ENCODE measurements at places on chromosomes 1 and 21.
A peak's percentile ranks its signal among the peaks of the same experiment; 100 is the strongest.

DNA sequence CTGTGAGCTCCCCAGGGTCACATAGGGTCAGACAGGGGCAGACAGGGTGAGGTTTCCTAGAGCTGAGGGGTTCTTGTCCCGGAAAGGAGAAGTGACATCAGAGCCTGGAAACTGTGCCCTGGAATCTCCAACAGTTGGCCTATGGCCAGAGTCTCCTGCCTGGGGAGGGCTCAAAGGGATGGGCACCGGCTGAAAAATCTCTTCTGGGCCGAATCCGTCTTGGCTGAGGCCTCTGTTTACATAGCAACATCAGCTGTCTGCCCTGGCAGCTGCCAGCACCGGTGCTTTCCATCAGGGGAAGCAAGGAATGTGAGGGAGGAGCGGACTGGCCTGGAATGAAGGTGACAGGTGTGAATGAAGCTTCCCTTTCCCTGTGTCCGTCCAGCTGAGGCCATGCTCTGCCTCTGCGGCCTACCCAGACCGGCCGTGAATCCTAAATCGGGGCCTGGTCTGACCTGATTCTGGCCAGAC, 30.7 kb downstream of the VASH2 start:
- no peak for DNase-seq

DNA sequence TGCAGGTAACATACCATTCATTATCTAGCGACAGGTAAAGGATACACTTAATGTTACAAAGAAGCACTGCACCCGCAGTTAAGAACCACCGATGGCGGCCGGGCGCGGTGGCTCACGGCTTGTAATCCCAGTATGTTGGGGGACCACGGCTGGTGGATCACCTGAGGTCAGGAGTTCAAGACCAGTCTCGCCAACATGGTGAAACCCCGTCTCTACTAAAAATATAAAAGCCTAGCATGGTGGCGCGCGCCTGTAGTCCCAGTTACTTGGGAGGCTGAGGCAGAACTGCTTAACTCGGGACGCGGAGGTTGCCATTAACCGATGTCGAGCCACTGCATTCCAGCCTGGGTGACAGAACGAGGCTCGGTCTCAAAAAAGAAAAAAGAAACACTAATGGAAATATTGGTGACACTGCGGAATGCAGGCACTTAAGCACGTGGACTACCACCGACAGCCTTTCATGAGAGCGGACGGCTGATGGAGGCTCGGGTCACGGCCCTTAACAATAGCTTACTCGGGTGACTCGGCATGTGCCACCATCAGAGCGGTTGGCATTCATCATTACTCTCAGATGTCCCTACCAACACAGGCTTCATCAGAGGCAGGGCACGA, 542 bp downstream of the GAS5 start:
- DNase-seq = no peak

DNA sequence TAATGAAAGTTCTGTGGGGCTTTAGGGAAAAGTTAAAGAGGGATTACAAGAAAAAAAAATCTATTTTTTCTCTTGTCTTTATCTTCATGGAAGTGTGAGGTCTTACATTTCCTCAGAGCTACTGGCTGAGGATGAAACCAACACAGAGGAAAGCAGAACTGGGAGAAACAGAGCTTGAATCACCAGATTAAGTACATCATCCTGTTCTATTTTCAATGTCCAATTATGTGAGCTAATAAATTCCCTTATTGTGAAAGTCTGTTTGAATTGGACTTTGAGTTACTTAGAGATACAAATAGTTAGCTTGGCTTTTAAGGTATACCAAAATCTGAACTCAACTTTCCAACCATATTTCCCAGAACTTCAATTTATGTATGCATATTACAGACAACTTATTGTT, 69.2 kb downstream of the LPGAT1 start:
- no peak for DNase-seq

DNA sequence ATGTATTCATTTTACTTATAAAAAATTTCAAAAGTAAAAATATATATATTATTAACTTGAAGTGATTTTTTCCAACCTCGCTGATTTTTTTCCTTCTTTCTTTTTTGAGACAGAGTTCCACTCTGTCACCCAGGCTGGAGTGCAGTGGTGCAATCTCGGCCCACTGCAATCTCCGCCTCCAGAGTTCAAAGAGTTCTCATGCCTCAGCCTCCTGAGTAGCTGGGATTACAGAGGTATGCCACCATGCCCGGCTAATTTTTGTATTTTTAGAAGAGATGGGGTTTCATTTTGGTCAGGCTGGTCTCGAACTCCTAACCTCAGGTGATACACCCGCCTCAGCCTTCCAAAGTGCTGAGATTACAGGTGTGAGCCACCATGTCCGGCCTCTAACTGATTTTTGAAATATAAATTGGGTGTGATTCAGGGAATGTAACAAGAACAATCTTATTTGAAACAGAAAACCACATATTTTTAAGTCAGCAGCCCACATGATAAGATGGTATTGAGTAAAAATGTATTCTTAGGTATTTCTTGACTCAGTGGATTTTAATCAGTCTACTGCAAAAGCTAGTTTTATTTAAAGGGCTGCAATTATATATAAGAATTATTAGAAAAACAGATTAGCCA, 30.0 kb downstream of the ZBTB8B start:
- no peak for DNase-seq

GRCh38 chr1:230010603-230011332, 56.3 kb upstream of the GALNT2 start:
- no peak for DNase-seq

DNA sequence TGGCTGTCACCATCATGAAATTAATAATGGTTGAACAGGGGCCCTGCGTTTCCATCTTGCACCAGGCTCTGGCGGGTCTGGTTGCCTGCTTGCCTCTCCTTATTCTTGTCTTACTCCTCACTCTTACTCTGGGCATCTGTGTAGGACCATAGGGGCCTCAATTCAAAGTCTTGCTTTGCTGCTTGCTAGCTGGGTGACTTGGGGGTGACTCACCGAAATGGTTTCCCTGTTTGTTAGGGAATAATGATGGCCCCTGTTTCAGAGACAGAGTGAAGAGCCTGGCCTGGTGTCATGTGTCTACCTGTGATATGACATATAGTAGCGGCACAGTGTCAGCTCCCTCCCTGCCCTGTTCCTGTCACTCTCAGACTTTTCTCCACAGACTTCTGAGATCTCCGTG, 24.6 kb downstream of the KCNC4 start:
- no peak for DNase-seq

DNA sequence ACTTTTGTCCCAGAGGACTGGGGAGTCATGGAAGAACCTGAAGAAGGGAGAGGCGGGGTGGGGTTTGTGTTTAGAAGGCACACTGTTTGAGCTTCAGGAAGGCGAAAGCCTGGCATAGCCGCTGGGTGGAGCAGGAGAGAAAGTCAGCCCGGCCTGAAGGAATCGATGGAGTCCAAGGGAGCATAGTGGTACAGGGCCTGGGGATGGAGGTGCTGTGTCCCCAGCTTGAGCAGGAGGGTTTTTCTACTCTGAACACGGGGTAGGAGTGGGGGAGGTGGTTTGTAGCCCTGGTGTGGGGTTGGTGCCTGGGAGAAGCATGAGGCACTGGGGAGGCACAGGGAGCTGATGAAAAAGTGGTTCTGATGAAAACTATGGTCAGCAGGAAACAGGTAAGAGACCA, 4.7 kb upstream of the CCDC24 start:
- DNase-seq = no peak

GRCh38 chr1:30287976-30288375, 435.4 kb downstream of the MATN1 start:
- no peak for DNase-seq

- DNase-seq = no peak
These were observed 23.4 kb downstream of the DYNLT5 start for GRCh38 chr1:66775646-66776045.

DNA sequence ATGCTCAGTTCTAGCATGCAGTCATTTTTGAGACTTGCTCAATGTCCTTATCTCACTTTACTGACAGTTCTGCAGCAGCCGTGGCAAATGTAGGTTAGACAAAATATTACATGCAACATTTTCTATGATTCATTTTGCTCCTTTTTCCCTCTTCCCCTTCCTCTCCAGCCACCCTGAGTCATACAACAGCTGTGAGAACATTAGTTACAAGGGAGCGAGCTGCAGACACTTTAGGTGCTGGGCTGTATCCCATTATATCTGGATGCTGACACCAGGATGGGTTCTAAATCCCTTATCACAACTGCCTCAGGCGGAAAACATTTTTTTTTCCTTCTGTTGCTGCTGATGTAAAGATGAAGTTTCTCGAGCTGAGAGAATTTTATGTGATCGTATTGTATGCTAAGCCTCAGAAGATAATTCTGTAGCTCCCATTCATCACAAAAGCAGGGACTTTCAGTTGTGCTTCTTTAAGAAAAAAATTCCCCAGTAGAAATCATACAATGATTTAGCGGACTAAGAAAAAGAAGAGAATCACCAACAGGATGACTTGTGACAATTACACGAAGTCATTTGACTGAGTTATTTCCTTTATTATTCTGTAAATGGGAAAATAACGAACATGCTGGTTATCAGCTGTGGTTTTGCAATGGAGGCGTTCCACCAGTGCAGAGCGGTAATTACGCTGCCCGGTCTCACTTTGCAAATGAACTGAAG, 345.0 kb downstream of the DISC1 start:
- DNase-seq = peak; percentile 69

DNA sequence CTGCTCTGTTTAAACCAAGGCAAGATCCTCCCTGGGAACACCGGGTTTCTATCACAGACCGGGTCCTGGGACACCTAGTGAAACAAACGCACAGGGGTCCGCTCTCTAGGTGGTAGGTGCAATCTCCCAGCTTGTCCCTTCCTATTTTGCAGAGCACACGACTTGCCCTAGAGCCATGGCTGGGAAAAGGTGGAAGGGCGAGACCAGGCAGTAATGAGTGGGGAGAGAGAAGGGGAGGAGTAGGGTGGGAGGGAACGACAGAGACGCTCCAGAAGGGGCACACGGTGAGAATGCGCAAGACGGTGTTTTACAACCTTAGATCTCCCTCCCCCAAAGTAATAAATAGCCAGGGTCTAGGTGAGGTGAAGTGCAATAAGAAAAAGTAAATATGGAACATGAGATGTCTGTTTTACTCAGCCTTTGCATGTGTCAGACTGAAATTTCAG, 9.3 kb upstream of the ARHGAP29 start:
- DNase-seq = no peak

GRCh38 chr1:86868477-86868876, 45.4 kb downstream of the SELENOF start:
- peak; percentile 2 for DNase-seq

GRCh38 chr1:21886486-21887215, 50.5 kb downstream of the HSPG2 start:
- no peak for DNase-seq

GRCh38 chr1:54671985-54672608, 30.5 kb downstream of the MROH7 start:
- peak; percentile 27 for DNase-seq

- DNase-seq = peak; percentile 23
These were observed 6.9 kb upstream of the IL22RA1 start for GRCh38 chr1:24149866-24150233.

DNA sequence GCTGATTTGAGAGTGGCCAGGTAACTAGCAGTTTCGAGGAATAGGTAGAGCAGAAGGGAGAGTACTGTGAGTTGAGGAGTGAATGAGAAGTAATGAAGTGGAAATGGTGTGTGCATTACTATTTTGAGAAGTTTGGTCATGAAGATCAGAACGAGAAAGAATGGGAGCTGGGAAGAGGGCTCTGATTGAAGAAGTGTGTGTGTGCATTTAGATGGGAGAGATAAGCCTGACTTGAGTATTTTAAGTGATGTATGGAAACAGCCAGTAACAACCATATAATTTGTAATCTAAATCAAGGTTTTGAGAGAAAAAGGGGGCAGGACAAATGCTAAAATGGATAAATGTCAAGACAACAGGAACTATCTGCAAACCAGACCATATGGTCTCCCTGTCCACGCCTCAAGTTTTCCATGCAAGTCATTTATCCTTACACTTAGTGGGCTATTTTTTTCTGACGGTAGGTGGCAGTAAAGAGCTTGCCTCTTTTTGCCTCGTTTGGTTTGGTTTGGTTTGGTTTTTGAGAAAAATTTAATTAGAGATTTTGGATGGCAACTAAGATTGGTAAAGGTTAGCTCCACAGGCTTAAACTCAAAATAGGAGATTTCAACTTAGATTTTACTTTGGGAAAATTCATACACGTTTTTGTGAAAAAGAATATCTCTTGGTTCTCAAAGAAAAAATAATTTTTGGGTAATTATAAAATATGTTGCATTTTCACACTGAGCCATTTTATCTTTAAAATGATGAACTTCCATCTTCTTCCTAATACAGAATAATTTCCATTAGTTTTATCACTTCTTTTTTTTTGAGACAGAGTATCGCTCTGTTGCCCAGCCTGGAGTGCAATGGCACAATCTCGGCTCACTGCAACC, 9.5 kb upstream of the B3GALNT2 start:
- DNase-seq = peak; percentile 71

- peak; percentile 13 for DNase-seq
These were observed 68.4 kb upstream of the DPYD start for GRCh38 chr1:97989094-97989680.

GRCh38 chr1:161902182-161902581, 121.5 kb downstream of the OLFML2B start:
- no peak for DNase-seq

DNA sequence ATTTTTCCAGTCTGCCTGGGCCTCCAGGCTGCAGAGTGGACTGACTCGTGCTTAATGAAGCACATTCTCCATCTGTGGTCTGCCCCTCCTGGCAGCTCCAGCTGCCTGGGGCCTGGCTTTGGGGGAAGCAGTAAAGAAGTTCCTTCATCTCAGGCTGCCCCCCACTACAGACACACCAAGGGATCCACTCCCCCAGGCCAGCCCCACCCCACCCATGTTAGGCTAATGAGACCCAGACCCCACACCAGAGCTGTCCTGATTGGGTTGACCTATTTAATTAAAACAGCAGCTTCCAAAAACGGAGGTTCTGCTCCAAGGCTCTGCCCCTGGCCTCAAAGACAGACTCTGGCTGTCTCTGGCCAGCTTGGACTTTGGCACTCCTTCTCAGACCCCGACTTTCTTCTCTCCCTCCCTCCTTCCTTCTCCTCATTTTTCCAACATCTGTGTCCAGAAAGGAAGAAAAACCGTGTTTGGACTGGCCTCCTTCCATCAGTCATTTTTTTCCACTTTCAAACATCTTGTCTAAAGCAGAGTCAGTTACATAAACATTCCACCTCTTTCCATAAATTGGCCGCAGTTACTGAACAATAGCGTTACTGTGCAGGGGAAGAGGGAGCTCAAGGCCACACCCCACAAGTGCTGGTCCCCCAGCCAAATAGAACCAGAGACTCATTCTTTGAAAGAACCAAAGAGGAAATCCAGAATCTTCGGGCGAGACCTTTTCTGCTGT, 29.7 kb downstream of the SERTAD4 start:
- DNase-seq = peak; percentile 87

GRCh38 chr1:108646648-108647269, 14.1 kb downstream of the HENMT1 start:
- peak; percentile 72 for DNase-seq

Measured in fibroblast of skin of abdomen (primary cell).